Activated T-helper 9 cell treated with anti-CD3 and anti-CD28 coated beads, Interleukin-2, amount 50 U/mL, for 16 hours (primary cell): ENCODE measurements at places on chromosomes 1 and 21.

DNA sequence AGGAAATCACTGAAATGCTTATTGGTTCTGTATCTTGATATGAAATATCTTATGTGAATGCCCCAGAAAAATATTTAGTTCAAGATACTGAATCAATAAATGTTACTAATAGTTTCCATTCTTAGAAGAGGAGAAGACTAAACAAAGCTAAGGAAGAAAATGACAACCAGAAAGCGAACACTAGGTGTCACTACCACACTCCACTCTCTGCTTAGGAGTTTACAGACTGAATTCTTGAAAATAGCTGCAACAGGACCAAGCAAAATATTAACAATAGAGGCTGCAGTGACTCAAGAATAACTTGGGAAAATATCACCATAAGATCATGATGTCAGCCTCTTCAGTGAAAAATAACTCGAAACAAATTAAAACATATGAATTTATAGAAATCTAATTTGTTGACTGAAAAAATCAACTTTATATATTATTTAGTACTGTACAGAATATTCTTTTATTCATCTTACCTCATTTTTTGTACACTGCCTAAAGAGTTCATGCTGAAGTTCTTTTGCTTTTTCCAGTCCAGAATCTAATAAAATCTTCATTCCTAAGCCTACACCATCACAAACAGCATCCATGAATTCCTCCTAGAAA, 61.6 kb downstream of the KIF14 start:
- no peak for DNase-seq

DNA sequence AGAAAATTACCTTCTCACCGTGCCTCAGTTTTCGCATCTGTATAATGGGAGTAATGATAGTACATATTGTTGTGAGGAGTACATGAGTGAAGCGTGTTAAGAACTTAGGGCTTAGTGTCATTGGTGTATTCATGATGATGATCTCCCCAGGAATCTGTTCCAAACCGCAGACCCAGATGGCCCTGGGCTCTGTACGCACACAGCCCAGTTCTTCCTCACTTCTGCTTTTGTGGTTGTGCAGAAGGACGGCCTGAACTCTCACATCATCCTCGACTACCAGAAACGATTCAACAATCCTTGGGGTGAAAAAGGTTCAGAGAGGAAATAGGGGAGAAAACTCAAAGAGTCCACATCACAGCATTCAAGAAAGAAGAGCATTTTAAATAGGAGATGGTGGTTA, 323.0 kb downstream of the CAMTA1 start:
- no peak for DNase-seq

DNA sequence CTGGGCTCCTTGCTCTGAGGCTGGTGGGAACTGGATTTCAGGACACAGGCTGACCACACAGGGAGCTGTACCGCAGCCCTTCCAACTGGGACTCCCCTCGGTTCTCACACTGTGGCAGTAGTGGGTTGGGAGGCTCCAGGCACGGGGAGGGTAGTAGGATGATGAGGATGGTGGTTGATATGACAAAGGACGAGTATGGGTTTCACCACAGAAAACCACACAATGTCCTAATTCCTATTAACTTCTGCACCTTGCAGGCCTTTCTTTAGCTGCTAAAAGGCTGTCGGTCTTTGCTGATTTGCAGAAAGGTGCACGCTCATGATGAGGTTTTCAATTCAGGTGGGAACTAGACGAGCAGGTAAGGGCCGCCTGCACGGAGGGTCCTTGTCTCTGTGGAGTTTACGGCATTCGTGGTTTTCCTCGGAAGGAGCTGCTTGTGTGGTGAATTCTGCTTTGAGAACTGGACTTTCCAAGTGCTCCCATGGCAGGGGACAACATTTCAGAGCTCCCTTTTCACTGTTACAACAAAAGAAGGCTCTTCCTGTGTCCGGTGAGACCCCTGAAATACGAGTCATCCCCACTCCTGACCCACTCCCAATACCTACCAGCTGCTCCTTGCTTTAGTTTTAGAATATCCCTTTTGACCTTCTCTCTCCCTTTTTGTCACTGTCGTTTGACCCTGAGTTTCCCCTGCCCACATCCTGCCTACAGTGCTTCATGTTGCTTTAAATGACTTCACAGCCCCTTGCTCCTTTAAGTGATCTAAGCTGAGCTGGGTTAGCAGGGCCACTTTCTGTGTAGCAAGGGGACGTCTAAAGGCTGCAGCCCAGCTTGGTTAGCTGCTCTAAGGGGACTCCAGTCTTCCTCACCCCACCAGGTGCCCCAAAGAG, 125.1 kb downstream of the MRPS6 start:
- no peak for DNase-seq

DNA sequence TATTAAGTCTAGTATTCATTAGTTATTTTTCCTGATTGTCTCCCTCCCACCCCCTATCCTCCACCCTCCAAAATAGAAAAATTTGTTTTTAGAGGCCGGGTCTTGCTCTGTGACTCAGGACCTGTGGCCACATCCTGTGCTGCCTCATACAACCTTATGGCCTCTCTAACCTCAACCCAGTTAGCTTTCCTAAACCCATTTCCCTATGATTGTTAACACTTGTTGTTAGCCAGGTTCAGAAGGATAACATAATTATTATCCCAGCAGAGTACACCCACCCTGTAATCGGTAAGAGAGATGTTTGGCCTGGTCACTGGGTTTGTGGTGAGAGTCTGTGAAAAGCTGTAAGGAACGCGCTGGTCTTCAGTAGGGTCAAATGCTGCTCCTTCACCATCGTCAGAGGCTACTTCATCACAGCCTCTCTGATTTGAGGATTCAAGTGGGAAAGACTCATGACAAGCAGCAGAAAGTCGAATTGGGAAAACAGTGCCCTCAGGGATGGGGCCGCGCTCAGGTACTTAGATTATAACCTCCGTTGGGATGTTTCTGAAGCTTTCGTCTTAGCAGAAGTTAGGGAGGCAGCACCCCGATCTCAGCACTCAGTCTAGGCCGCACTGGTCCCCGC, 35.9 kb upstream of the HMGN1 start:
- DNase-seq, result no peak

DNA sequence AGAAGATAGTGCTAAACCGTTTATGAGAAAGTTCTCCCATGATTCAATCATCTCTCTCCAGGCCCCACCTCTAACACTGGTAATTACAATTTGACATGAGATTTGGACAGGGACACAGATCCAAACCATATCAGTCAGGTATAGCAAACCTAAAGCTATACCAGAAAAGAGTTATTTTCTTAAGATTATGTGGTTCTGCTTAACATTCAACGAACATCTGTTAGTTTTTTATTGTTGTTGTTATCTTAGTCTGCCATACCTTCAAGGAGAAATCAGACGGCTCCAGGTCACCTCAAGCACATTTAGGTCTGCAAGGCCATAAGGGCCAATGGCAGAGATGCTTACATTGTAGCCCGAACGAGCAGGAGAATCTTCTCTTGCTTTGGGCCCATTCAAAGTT, 89.5 kb upstream of the ETV3 start:
- DNase-seq, result no peak

DNA sequence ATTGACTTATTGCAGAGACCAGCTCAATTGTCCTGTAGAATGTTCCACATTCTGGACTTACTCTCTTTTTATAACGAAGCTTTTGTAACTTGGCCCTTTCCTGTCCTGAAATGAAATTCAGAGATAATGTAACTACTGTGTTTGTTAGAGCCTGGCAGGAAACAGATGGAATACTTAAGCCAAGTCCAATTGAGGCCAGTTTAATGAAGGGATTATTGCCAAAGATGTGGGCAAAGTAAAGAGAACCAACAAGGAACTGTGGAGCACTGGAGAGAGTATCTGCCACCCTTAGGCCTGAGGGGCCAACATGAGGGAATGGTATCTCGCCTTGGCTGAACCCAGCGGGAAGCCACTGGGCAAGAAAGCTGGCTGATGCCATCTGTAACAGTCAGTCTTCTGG, 32.9 kb downstream of the MFSD2A start:
- DNase-seq, result no peak

DNA sequence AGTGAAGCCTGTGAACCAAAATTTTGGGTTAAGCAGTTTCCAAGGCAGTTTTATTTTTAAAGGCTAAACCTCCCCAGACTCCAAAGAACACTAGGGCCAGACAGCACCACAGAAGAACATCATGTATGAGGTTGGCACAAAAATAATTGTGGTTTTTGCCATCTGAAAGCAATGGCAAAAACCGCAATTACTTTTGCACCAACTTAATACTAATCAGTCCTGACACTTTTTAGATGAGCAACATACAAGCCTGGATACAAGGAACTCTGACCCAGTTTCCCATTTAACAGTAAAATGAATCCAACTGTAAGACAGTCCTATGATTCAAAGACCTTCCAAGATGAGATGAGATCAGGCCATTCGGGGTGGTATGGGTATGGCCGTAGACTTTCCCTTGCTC, 46.8 kb downstream of the CNIH3 start:
- no peak for DNase-seq

DNA sequence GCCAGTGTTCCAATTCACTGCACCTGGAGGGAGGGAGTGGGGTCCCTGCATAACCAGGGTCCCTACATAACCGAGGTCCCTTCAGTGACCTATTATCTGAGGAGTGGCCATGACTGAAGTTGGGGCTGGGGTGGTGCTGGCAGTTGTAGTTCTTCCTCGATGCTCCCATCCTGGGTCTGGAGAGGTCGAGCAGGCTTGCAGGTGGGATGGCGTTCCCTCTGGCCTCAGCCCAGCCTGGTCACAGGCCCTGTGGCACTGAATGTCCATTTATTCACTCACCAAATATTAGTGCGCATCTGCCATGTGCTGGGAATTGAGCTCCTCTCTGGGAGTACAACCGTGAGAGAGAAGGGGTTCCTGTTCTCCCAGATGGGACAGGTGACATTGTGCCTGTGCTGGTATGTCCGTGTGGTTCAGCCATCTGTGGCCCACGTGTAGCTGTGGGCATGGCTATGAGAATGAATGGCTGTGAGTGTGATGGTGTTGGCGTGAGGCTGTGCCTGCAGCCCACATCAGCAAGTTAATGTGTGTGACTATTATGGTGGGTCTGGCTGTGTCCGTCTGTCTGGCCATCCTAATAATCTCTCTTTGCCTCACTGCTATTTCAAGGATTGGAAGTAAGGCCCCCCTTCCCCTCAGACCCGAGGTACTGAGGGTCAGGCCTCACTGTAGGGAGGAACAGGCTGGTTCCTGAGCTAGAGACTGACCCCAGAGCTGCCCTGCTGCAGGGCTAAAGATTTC, 3.9 kb upstream of the SLC6A9 start:
- no peak for DNase-seq

GRCh38 chr1:15139654-15140350, 13.7 kb upstream of the TMEM51 start:
- no peak for DNase-seq

DNA sequence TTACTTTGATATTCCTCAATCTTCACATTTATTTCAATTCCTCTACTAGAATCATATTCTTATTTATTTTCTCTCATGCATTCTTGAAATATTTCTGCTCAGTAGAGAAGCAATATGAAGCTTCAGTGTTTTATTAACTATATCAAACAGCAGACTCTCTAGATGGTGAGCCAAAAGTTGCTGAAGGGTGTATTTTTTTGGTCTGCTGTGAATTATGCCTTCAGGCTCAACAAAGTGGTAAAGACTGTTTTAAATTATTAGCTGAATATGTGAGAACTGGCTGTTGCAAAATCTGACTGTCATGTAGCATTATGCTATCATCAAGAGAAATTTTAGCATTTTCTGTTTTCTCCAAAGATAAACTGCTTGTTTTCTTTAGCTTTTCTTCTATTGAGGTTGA, 24.9 kb upstream of the CDC42BPA start:
- DNase-seq, result no peak

GRCh38 chr1:145690587-145691558, 16.3 kb downstream of the PDZK1 start:
- no peak for DNase-seq

DNA sequence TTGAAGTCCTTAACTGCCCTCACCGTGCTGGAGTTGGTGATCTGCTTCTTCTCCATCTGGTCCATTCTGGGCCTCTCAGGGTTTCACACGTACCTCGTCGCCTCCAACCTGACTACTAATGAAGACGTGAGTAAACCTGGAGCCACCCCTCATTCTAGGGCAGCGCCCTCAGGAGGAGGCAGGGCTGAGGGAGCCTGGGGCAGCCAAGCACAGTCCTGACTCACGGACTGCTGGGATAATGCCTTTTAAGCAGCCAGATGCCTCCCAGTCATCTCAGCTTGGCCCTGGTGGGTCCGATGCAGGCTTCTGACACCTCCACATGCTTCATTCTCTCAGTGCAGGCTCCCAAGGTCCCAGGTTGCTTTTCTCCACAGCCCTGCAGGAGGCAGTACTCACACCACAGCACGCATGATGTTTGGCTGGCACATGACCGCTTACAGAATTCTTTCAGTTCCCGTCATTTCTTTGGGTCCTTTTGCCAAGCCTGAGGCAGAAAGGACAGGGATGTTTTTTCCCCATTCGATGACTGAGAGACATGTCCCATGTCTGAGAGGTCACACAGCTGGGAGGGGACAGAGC, 11.8 kb upstream of the SFN start:
- no peak for DNase-seq

- DNase-seq, result no peak
Observed at GRCh38 chr1:178284058-178284457, 190.2 kb downstream of the RASAL2 start.

DNA sequence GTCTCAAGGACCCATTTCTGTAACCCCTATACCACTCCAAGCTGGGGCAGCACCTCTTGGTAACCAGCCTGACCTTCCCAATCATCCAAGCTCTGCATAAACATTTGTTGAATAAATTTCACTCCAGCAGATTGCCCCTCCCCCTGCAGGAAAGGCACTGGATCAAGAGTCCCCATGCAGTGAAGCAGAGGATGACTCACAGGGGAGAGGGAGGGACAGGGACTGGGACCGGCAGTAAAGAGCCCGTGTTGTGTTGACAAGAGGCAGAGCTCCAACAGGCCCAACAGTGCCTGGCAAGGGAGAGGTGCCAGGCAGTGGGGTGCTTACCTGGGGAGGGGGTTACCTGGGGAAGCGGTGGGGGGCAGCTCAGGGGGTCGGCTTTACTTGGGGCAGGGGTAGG, 32.3 kb downstream of the SLC9A1 start:
- DNase-seq, result no peak

DNA sequence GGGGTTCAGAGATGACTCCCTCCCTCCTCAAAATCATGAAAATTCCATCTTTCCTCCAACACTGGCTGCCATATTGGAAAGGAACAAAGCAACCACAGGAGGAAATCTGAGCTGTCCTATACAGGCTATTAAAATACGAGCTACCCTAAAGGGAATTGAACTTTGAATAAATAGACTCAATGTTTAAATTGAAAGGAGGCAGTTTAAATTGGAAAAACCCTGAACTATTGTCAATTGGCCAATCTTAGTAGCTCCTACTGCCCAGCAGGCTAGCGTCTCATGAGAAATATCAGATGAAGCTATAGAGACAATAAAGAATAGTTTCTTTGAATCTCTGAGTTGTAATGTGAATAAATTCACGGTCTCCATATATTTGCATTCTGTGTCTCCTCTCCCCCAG, 85.4 kb upstream of the KCNE2 start:
- DNase-seq, result no peak

GRCh38 chr1:10308001-10308400, 90.9 kb upstream of the PGD start:
- DNase-seq, result no peak
